CD4-positive, alpha-beta T cell treated with Interleukin-15 for 4 hours (primary cell): ENCODE measurements at places on chromosomes 12 and 14.

GRCh38 chr14:71354801-71355200 lies 447.5 kb downstream of the PCNX1 start:
- DNase-seq, result no peak

- DNase-seq, result no peak
Measured at GRCh38 chr12:32777691-32778175, 22.0 kb upstream of the YARS2 start.

DNA sequence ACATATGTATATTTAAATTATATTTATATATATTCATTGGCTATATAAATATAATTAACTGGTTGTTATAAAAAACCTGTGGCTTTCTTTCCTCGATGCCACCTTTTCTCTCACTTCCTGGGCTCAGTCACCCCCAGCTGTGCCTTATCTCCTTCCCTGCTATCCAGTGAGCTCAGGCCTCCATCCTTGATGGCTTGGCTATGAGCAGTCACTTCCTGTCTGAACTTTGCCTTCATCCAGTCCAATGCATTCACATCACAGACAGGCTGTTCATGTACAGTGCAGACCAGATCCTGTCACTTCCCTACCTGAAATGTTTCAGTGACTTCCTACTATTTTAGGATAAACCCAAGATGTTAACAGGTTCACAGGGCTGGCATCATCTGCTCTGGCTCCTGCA lies 115.3 kb upstream of the PRB2 start:
- DNase-seq, result no peak

- DNase-seq, result no peak
Measured at GRCh38 chr12:46299851-46300250, 31.0 kb upstream of the SLC38A1 start.

DNA sequence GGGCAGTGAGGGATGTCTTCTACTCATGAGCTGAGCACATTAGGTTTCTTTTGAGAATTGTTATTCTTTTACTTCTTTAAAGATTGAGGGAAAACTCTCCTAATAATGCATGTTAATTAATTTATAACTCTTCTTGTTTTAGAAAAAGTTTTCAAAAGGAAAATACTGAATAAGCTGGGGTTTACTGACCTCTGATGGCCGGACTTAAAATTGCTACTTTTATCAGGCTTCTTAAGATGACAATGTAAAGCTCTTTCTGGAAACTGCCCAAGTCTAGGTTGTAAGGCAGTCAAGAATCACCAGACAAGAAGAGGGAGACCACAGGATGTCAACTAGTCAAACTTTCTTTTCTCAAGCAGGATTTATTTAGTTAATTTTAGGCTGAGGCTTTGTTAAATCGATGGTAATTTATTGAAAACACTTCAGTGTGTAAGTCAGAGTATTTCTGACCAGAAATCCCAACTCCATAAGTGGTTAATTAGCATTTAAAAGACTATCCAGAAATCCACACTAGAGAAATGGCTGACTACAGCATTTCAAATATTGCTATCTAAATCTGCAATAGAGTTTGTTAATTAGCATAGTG lies 82.1 kb downstream of the AVPR1A start:
- no peak for DNase-seq

DNA sequence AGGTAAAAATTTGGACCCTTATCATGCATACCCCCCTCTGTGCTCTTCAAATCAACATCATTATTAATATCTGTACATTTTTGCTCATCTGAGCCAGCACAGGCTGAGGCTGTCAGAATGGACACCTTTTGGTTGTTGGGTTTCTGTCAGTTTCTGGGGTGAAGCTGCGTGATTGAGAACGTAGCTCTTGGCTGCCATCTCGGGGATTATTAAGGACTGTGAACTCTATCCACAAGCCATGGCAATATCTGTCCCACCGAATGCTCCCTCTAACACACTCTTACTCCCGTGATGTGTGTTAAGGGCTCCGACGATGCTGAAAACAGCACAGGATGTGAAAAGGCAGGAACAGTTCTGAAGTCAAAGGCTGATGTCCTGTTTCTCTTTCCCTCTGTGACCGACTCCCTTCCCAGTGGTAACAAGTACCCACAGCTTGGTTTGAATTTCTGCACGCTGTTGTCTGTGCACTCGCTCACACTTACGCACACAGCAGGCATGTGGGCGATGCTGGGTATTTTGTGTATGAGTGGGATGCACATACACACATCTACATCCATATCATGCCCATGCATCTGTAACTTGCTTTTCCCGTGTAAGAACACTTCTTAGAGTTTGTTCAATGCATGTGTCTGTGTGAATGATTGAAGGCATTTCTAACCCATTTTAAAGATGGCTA lies 405.6 kb downstream of the TMEM121 start:
- no peak for DNase-seq

DNA sequence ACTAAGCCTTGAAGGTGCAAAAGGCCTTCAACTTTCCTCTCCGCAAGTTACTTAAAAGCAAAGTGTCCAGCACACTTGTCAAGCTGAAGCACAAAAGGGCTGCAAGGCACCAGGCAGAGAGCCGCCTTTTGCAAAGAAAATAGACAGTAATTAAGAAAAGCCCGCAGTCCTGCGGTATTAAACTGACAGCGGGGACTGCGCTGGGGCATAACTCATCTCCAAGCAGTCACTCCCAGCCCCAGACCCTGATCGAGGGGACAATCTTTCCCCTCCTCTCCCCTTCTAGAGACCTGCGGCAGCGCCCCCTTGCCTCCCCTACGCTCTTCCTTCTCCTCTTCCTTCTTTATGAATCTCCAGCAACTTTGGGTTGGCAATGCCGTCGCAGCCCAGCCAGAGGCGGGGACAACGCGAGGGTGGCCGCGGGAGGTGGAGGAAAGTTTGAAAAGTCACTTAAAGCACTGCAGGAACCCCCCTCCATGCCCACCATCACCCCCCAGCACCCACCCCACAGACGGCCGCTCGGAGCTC lies 200.9 kb upstream of the CAND1 start:
- DNase-seq, result no peak

DNA sequence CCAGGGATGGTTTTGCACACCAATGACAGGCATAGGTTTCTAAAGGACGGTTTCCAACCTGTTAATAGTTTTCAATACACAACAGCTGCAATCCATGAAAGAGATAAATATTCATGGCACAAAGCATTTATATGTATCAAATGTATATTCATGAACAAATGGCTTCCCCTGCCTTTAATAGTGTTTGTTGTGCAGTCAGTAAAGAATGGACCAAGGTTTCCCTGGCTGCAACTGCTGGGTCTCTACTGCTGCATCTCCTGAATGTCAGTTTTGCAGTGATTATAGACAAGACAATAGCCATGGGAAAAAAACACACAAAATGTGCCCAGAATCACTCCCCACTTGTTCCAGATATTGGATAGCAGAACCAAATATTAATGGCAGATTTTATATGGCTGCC lies 284.1 kb downstream of the BTG1 start:
- DNase-seq, result no peak

DNA sequence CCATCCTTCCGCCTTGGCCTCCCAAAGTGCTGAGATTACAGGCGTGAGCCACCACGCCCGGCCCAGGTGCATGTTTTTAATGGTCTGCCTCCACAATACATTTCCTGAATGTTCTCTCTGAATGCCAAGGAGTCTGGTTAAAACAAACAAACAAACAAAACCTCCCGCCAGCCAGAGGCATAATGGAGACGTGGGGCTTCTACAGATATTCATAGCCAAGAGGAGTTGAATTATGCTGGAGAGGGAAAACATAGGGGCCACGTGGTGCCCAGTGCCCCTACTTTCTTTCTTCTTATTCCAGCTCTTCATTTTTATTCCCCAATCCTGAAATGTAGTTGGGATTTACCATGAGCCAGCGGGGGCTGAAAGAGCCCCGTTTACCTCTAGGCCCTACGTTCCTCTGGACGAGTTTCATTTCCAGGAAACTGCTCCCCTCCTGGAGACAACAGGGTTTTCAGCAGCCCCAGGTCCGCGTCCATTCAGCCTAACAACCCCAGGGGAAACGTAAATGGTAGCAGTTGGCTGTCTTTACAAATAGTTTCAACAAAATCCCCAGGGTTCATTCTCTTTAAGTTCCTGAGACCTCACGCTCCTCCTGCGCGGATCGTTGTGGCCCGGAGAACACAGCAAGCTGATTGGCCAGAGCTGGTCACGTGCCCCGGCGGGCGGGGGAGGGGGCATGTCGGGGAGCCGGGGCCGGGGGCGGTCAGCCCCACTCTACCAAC lies 108.5 kb upstream of the ESRRB start:
- no peak for DNase-seq

GRCh38 chr12:10235761-10236631 lies 23.3 kb downstream of the GABARAPL1 start:
- peak; percentile 53 for DNase-seq

- DNase-seq, result no peak
Measured at GRCh38 chr14:96098309-96098998, 59.3 kb downstream of the C14orf132 start.

DNA sequence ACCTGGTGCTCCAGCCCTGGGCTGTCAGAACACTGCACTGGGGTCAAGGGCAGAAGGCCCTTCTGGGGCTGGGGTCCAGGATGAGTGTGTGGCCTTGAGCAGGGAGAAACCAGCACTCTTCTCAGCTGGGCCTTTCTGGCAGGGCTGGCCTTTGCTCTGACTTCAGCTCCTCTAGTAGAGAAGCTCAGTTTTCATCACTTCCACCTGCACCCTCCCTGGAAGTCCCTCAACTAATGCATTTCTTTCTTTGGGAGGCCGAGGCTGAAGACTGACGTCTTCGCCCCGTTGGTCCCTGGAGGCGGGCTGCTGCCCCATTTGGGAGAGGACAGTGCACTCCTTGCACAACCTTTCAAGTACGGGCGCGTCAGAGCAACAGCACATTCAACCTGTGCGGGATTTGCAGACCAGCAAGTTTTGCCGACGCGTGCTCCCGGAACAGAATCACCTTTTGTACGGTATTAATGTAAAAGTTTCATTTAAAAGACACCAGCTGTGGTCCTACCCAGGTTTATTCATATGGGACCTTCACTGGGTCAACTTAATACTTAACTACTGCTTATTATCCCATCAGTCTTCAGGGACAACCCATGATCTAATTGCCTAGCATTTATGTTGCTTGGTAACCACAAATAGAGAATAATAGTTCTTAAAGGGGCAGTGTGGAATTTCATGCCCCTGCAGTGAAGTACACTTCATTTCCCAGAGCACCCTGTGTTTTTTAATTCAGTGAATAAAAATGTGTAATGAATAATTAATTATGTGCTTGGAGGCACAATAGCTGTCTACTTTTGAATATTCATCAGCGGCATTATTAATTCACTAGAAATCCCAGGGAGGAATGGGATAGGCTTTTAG lies 134.8 kb upstream of the VRK1 start:
- no peak for DNase-seq

- no peak for DNase-seq
Measured at GRCh38 chr14:101504096-101504948, 57.0 kb upstream of the DIO3 start.

GRCh38 chr14:102554821-102555819 lies 37.3 kb upstream of the RCOR1 start:
- peak; percentile 45 for DNase-seq

GRCh38 chr14:97806891-97807290 lies 1009.7 kb downstream of the VRK1 start:
- no peak for DNase-seq

- no peak for DNase-seq
Measured at GRCh38 chr12:3641428-3642018, 111.4 kb downstream of the CRACR2A start.

DNA sequence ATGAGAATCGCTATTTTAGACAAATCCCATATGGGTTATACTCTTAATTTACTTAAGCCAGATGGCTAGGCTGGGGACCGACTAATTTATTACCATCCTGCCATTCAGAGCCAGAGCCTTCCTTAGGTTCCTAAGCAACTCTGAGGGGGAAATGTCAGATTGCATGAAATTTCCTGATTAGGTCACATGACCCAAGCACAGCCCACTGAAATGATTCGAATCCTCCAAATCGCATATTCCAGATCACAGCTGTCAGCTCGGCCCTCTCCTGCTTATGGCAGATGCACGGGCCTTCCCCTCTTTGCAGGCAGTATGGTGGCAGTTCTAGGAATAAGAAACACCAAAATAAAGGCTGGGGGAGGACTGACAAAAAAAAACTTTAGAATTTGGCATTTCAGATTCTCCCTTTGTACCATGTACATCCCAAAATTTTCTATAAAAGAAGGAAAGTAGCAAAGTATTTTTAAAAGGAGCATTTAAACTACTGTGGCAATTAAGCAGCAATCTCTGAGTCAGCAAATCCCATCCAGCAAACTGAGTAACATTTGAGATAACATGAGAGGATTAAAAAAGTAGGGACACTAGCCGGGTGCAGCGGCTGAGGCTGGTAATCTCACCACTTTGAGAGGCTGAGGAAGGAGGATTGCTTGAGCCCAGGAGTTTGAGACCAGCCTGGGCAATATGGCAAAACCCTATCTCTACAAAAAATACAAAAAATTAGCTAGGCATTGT lies 30.5 kb upstream of the NUDT4 start:
- DNase-seq, result no peak

- DNase-seq, result no peak
Measured at GRCh38 chr14:103220982-103221641, 97.9 kb downstream of the TNFAIP2 start.

DNA sequence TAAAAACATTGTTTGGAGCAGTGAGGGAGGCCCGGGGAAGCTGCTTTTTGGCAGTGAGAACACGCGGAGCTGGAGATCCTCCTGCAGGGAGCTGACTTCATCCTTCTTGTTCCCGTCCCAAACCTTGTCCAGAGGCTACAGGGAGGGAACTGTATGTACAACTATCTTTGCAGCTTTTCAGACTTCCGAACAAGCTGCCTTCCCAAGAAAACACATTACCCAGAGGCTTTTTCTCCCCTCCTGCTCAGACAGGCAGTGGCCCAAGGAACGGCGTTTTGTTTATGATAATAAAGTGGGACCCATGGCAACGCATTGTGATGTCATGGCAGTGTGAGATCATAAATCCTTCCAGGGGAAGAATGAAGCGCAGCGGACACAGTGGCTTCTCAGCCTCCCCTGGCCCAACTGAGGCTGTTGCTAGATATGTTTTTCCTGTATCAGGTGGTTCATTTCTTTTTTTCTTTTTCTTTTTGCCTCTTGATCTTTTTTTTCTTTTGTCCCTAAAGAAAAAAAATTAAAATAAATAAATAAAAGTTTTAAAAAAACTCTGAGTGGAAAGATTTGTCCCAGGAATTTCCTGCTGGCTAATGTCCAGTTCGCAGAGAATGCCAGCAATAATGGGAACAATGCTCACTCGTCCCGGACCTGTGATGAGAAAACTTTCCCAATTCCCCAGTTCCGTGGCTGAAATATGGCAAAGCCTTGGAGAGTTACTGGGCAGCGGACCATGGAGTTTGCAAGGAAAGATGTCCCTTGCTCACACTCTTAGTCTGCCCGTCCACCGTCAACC lies 103.4 kb upstream of the MAP1LC3B2 start:
- DNase-seq, result no peak

DNA sequence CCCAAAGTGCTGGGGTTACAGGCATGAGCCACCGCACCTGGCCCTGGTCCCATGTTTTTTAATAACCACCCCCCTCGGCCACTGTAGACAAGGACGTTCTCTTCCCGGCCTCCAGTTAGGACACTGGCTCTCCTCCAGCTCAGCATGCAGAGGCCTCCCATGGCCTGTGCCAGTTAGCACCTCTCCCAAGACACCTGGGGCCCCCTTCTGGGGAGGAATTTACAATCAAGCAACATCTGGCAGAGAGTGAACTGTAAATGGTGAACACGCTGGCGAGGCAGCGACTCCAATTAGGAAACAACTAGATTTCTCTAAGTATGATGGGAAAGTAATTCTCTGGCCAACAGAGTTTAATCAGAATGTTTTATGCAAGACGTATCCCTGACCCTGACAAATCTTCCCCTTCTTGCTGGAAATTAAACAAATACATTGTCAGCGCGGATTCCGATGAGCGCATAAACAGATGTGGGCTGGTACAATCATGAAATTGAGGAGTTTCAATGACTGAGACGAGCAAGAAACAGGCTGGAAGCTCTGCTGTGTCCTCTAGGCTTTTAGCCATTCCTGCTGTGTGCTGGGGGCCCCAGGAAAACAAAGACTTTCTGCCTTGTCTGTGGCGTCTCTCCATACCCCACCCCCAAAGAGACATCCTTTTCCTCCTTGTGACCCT lies 61.7 kb upstream of the DLK1 start:
- DNase-seq, result no peak
